ENCODE measurements at places on chromosomes 1 and 21.

- no peak for DNase-seq
These were observed 9.2 kb downstream of the ALDH4A1 start for GRCh38 chr1:18893120-18893519.

DNA sequence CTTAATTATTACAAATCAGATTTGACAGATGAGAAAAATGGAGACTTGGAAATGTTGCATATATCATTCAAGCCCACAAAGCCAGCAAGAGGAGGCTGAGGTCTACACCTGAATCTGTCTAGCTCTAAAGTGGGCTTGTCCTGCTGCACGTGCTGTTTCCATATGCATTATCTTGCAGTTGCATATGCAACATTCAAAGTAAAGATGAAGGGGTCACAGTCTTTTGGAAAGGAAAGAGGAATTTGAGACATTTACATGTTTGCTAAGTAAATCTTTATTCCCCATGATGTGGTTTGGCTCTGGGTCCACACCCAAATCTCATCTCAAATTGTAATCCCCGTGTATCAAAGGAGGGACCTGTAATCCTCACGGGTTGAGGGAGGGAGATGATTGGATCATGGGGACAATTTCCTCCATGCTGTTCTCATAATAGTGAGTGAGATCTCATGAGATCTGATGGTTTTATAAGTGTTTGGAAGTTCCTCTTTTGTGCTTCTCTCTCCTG, 98.3 kb downstream of the BACH1 start:
- DNase-seq = no peak

DNA sequence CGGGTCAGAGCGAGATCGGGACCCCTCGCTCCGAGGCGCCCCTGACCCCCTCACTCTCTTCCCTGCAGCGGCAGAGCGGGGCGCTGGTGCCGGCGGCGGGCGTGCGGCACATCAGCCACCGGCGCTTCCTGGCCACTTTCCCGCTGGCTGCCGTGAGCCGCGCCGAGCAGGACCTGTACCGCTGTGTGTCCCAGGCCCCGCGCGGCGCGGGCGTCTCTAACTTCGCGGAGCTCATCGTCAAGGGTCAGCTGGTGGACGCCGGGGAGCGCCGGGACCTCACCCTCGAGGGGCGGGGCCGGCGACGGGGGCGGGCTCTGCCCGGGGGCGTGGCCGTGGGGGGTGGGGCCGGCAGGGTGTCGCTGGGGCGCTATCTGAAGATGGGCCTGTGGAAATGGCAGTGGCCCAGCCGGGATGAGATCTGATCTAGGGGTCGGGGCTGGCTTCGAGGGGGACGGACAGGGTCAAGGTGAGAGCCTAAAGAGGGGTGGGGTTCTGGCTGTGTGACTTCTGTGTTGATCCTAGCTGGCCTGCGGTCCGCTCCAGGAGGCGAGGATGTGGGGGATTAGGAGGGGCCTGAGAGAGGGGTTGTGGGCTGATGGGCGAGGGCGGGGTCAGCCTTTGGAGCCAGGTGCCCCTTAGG, 23.6 kb downstream of the PTPRU start:
- DNase-seq = no peak

- no peak for DNase-seq
These were observed 126.7 kb downstream of the GDAP2 start for GRCh38 chr1:117802531-117803257.

GRCh38 chr1:214264976-214265375, 16.0 kb upstream of the SMYD2 start:
- no peak for DNase-seq

DNA sequence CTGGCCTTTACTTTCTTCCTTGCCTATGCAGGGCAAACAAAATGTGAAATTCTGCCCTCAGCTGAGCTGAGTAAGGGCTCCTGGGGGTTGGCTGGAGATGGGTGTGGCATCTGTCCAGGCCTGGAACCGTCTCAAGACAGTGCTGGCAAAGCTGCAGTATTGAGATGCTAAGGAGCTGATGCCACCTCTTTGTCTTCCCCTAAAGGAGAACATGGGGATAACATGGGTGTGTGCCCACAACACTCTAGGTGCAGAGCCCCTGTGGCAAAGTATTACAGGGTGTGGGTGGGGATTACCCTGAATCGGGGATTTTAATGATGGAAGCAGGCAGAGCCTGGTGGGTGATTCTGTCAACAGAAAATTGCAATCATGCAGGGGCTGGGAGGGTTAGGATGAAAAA, 2.5 kb upstream of the ST3GAL3 start:
- no peak for DNase-seq

DNA sequence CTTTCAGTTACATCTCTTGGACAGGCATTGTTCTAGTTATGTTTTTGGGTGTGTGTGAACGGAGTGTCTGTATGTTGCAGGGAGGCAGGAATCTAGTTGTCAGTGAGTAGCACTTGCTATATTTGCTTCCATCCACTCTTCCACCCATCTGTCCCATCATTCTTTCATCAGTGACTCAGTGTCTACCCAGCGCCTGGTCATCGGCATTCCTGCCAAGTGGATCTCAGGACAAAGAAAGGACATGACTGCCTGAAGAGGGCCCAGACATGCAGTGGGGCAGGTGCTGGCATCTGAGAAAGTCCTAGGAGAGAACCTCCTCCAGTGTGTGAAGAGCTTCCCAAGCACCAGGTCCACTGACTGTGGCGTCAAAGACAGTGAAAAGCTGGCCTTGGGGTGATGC, 27.3 kb upstream of the MAGOH start:
- no peak for DNase-seq

DNA sequence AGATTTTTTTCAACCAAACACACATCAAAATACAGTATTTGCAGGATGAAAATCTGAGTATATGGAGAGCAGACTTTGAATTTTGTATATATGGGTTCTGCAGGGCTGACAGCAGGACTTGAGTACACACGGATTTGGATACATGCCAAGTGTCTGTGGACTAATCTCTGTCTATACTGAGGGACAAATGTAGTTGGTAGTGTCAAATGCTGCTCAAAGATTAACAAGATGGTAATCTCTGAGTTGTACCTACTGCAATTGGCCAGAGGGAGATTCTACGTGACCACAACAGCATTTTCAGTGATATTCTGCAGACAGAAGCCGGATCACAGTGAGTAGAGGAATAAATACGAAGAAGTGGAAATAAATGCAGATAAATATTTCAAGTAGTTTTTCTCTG, 43.4 kb downstream of the SHCBP1L start:
- no peak for DNase-seq

GRCh38 chr21:42261829-42262200, 42.9 kb downstream of the ABCG1 start:
- no peak for DNase-seq

DNA sequence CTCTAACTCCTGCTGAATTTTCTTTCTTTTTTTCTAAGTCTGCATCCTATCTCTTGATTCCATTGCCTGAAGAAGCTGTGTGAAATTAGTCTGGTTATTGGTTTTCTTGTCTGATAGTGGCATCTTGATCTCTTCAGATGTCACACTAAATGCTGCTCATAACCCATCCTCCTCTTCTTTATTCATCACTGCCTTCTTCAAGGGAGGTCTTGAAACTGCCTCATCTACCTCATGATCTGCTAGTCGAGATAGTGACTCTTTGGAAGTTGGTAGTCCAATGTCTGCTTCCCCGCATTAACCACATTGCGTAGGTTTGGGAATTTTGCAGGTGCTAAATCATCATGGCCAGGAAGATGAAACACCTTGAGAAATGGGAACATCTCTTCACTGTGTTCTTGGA, 15.7 kb downstream of the DYRK3 start:
- DNase-seq = no peak

GRCh38 chr1:168774241-168774640, 45.2 kb upstream of the DPT start:
- no peak for DNase-seq

DNA sequence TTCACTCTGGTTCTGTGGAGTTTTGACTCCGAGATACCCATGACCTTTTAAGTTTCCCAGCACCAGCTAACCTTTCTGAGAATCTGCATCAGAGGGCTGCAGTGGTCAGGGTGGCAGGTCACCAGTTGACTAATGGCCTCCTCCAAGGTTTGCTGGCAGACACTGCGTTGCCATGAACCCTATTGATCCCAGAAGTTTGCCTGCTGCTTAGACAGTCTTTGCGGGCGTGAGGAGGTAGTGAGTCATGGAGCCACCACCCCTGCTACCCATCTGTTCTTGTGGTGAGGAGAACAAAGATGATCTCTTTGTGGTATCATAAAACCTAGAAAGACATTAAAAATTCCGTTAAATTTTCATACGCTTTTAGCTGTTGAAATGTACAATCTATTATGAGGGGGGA, 180.4 kb downstream of the FGGY start:
- no peak for DNase-seq

DNA sequence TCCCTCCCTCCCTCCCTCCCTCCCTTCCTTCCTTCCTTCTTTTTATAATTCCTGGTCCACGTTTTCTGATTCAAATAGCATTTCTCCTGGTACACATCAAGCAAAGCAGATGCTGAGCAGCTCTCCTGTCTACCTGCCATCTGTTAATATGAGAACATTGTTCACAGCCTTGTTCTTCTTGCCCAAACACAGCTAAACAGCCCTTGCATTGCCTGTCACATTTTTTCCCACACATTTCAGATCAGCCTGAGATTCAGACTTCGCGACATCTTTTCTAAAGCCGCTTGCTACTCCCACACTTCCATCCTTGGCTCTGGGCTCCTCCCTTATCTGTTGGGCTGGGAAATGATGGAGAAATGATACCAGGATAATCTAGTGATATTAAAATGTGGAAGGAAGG, 200.5 kb downstream of the PCP4 start:
- DNase-seq = no peak

DNA sequence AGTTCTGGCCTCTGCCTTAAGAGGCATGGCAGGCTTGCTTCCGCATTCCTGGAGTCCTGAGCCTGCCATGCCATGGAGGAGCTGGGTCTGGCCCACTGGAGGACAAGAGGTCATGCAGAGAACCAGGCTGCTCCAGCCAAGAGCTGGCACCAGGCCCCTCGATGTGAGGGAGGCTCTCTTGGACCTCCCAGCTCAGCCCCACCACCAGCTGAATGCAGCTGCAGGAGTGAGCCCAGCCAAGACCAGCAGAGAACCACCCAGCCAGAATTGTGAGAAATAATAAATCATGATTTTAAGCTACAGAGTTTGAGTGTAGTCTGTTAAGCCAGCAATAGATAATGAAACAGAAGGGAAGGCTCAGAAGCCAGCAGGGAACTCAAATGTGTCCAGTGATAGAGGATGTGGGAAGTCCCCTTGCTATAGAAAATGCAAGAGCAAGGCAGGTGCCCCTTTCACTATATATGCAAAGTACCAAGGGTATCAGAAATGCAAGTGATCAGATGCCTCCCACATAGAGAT, 118.4 kb downstream of the HIVEP3 start:
- DNase-seq = no peak

GRCh38 chr21:42474043-42474831, 21.8 kb downstream of the RSPH1 start:
- no peak for DNase-seq

GRCh38 chr1:116769561-116769977, 15.3 kb downstream of the CD2 start:
- no peak for DNase-seq

DNA sequence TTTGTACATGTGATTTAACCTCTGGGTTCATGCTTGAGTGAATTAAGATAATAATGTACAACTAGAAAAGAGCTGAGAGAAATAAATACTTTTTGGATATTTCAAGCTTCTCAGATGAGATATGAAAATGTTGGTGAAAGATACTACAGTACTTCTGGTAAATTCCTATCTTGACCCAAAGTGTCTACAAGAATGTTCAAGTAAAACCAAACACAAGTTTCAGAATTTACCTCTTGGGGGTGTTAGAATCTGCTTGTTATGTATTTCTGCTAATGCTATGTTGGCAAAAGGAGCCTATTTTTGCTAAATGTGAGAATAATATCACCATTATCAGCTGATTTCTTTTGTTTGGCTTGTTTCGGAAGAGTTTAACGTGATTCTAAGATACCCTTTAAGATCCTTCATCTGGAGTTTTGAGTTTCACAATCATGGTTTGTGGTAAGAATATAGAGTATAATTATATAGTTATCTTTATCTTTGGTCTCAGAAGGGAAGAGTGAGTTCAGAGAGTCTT, 388.5 kb downstream of the LMO4 start:
- DNase-seq = no peak

GRCh38 chr1:216641669-216642460, 81.4 kb downstream of the ESRRG start:
- DNase-seq = no peak

- DNase-seq = no peak
These were observed 5.3 kb downstream of the NOC2L start for GRCh38 chr1:953524-954320.

GRCh38 chr1:73331726-73332125, 866.2 kb downstream of the LRRIQ3 start:
- no peak for DNase-seq

- no peak for DNase-seq
These were observed 62.4 kb downstream of the CLDN17 start for GRCh38 chr21:30104241-30104640.

DNA sequence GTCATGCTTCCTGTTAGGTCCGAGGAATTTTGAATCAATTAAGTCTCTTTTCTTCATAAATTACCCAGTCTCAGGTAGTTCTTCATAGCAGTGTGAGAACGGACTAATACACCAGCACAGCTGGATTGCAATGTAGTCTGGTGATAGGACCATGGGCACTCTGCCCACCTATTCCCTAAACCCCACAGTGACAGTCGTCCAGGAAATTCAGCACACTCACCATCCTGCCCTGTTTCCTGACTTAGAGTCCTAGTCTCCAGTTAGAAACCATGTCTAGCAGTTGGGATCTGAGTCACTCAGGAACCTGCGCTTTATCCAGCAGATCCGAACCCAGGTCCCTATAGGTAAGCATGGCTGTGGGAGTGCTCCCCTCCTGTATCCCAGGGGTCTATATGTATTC, 149.3 kb upstream of the TNR start:
- DNase-seq = no peak

- no peak for DNase-seq
These were observed 5.7 kb downstream of the TEX38 start for GRCh38 chr1:46677339-46677738.
